GM23338 (cell line): ENCODE measurements at places on chromosomes 5 and 9. TPM values are rescaled to one million over a fixed set of nuclear protein-coding genes. Genes with fewer than 3 reads are reported as not detected.

DNA sequence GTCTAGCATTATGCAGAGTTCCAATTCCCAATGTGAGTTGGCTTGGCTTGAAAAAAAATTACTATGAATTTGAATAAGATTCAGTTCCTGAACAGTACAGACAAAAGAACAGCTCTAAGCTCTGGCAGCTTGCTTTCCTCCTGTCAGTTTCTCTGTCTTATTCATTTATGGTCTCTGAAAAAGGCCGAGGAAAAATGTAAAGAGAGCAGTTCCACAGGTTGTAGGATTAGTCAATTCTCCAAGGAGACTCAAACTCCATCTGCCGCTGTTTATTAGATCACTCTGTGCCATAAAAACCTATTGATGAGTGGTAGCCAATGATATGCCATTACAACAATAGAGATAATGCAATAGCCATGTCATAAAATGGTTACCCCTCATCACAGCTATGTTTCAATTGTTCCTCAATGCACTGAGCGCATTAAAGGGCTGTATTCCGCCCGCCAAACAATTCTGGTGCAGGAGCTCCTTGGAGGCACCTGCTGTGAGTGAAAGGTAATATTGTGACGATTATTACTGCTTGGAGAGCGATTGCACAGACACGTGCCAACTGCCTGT is 188.2 kb downstream of the ARRDC3 start:
- no peak for DNase-seq
- H3K4me1 ChIP-seq = no peaks in the 10 kb centered on the region
- no peak overlapping the region for H3K27ac ChIP-seq
- no peaks in the 10 kb centered on the region for H3K27me3 ChIP-seq

SPINK4 gene
- not detected in 2 replicates for total RNA-seq

DNA sequence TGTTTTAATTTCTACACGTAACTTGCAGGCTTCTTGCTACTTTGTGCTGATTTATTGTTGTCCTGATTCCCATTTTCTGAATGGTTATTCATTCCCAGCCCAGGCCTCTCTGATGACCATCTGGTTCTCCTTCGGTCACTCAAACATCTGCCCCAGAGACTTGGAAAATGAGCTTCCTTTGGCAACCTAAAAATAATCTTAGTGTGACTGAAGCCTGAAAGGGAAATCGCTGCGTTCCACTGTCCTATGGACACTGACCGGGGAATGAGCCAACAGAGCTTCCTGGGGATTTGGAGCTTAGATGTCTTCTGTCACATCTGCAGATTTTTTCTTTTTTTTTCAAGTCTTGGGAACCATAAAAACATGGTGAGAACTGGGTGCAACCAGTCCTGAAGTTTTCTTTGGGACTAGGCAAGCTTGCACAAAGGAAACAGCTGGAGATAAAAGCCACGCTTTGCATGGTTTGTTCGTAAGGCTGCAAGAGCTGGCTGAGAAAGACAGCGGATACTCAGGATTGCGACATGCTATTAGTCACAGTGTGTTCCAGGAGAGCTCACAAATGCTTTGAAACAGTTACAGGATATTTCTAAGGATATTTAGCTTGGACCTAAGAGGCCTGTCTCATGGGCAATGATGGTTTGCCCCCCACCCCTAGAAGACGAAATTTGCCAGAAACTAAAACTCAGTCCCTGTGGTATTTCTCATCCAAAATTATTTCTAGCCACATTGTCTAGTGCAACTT is 146.2 kb downstream of the GOLPH3 start:
- H3K27me3 ChIP-seq = no peaks in the 10 kb centered on the region
- peak overlapping the region; percentile 88 for H3K27ac ChIP-seq
- no peaks in the 10 kb centered on the region for H3K36me3 ChIP-seq
- H3K4me3 ChIP-seq = no peak overlapping the region
- DNase-seq = peak; percentile 68

DNA sequence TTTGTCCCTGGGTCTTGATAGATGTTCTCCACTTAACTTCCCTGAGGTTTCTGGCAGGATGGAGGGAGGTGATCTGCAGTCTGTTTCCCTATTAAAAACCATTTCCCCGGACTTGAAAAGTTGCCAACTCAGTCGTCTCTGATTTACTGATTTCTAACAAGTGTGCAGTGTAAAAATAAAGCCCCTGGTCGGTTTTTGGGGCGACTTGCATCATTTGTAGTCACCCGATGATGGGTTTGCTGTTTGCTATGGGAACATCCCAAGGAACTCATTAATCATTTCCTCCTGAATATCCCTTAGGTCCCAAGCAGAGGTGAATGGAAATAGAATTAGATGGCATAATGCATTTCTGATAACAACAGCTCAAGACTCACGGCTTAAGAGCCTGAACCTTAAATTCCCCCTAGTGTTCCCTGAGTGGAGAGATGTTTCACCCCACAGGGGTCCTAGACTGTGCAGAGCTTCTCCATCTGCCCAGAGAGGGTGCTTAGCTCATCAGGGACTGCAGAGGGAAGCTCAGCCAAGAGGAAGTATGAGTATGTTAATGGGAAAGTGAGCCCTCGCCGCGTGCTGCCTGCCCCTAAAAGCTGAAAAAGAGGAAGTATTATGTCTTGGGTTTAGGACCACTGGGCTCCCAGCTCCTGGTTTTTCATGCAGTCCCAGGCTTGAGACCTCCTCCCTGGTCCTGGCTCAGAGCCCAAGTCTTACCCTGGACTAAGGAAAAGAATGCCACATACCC is 115.1 kb upstream of the DAP start:
- no peaks in the 10 kb centered on the region for H3K36me3 ChIP-seq
- H3K27me3 ChIP-seq = no peaks in the 10 kb centered on the region
- no peak for DNase-seq
- no peak overlapping the region for H3K27ac ChIP-seq
- H3K4me3 ChIP-seq = no peak overlapping the region

SPINK5 gene
- total RNA-seq = 1.5 and 4.5 TPM in 2 replicates

DNA sequence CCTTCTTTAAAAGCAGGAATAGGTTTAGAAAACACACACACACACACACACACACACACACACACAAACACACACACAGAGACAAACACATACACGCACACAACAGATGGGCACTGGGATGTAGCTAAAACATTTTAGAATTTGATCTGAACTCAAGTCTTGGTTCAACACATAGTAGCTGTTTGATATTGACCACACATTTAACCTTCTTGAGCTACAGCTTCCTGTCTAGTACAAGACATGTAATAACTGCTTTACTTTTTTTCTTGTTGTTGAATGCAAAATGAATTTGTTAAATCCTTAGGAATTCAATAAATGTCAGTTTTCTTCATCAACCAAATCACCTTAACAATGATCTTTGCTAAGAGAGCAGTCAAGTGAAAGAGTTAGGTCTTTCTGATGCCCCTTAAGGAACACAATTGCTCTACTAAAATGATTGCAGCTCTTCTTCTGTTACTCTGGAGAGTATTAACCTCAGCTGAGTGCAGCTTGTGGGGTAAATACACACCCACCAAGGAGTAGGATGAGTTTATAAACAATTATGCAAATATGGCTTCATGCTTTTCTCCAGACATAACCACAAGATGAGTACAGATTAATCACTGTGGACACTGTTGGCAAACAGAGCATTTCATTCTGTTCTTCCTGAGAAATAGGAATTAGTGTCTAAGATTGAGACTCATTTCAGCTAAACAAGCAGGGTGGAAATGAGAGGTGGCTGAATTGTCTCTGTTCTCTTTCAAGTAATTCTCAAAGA is 302.9 kb upstream of the PAPPA start:
- no peak overlapping the region for H3K4me3 ChIP-seq
- H3K27me3 ChIP-seq = no peaks in the 10 kb centered on the region
- no peak overlapping the region for H3K27ac ChIP-seq
- no peaks in the 10 kb centered on the region for H3K36me3 ChIP-seq

DNA sequence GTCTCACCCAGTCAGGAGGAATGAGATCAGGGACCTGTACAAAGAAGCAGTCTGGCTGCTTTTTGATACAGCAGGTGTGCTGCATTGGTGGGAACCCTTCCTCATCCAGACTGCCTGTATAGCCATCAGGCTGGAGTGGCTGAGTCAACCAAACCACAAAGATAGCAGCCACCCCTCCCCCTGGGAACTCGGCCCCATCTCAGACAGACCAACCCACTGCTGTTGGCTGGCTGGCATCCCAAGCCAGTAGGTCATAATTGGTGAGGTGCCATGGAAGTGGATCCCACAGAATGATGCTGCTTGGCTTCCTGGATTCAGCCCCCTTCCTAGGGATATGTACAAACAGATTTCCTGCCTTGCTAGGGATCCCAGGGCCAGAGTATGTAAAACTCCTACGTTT is 60.9 kb downstream of the YTHDC2 start:
- DNase-seq = no peak
- no peak overlapping the region for H3K4me3 ChIP-seq
- H3K27me3 ChIP-seq = no peaks in the 10 kb centered on the region
- no peaks in the 10 kb centered on the region for H3K4me1 ChIP-seq

GRCh38 chr9:135218331-135219225 is 131.1 kb downstream of the OLFM1 start:
- H3K27ac ChIP-seq = no peak overlapping the region
- H3K27me3 ChIP-seq = no peaks in the 10 kb centered on the region
- H3K4me3 ChIP-seq = no peak overlapping the region
- peak; percentile 19 for DNase-seq
- H3K36me3 ChIP-seq = no peaks in the 10 kb centered on the region

DNA sequence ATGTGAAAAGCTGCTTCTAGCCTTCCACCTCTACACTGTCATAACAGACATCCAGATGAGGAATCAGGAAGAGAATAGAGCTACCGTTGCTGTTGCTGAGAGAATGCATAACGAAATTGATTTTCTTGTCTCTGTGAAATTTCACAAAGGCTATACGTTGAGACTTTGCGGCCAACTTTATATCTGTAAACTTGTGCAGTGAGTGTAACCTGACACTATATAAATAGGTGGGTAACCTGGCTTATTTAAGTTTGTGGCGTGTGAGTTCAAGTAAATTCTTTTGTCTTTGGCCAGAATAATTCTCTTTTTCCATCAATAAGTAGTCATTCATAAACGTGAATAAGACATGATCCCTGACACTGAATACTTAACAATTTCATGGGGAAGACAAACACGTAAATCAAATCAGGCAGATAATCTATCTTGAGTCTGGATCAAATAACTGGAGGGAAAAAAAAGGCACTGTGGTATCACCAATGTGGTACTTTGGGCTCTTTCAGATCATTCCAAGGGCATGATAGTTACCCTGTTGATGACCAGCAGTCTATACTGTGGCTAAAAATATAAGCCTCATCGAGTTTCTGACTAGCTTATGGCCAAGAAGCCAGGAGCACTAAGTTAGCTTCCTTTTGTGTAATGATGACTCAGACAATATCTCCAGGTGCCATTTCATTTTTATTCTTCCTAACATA is 98.2 kb upstream of the RASA1 start:
- no peak overlapping the region for H3K4me3 ChIP-seq
- no peaks in the 10 kb centered on the region for H3K36me3 ChIP-seq
- H3K27me3 ChIP-seq = no peaks in the 10 kb centered on the region
- H3K4me1 ChIP-seq = peaks cover 4% of the 10 kb centered on the region
- H3K27ac ChIP-seq = no peak overlapping the region

CORO2A gene
- 26.9 and 27.6 TPM in 2 replicates for total RNA-seq

DNA sequence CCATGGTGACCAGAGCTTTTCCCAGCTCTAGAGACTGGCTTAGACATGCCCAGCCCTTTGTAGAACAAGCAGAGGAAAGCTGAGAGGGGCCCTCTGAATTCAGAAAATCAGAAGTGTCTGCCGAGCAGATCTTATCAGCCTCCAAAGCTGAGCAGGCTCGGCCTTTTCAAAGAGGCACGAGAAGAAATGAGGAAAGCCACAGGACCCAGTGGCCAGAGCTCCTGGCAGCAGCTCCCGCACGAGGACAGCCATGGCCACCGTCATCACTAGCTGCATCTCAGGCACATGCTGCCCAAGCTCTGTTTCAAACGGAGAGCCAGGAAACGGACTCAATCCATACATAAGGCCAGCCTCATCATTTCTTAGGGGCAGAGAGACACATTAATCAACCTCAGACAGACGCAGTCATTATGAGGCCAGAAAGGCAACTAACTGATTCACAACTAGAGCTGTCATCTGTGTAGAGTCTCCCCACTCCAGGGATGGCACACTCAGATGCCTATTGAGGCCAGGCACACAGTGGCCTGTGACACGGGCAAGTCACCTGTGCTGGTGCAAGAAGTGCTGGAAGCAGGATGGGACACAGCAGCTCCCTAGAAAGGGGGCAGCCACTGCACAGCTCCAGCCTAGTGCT is 194.7 kb downstream of the FRMD3 start:
- H3K4me3 ChIP-seq = no peak overlapping the region
- H3K27me3 ChIP-seq = no peaks in the 10 kb centered on the region
- no peak for DNase-seq
- H3K36me3 ChIP-seq = no peaks in the 10 kb centered on the region

DNA sequence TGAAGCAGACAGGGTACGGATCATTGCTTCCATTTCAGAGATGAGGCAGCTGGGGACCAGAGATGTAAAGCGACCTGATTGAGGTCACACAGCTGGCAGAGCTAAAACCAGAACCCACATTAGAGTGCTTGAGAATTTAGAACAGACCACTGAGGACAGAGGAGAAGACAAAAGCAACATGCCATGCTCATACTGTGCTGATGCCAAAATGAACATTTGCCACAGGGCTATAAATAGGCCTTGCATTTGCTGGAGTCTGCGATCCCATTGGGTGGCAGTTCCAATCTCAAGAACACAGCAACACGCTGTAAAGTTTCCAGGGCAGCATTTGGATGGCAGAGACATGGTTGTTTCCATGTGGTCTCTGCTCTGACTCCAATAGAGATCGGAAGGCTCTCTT is 222.4 kb upstream of the TBC1D2 start:
- no peak overlapping the region for H3K4me3 ChIP-seq
- DNase-seq = no peak
- H3K27me3 ChIP-seq = no peaks in the 10 kb centered on the region

SLIT3 gene
- 0.59 and 4.3 TPM in 2 replicates for total RNA-seq

- peaks cover 16% of the 10 kb centered on the region for H3K4me1 ChIP-seq
- no peaks in the 10 kb centered on the region for H3K36me3 ChIP-seq
- H3K4me3 ChIP-seq = no peak overlapping the region
- no peak overlapping the region for H3K27ac ChIP-seq
Measured at GRCh38 chr9:126219648-126220063, 107.0 kb upstream of the MVB12B start.

DNA sequence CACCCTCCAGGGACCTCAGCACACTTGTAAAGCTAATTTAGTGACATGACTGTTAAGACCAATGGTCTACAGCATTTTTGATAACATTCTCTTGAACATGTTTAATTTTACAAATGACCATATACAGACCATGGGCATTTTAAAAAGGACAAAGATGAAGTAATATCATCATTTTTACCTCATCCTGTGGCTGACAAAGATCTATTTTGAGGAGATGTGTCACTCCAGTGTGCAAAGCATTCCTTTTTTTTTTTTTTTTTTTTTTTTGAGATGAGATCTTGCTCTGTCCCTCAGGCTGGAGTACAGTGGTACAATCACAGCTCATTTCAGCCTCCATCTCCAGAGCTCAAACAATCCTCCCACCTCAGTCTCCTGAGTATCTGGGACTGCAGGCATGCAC is 118.2 kb upstream of the TBC1D2 start:
- H3K36me3 ChIP-seq = no peaks in the 10 kb centered on the region
- no peaks in the 10 kb centered on the region for H3K27me3 ChIP-seq
- no peak overlapping the region for H3K27ac ChIP-seq
- no peak for DNase-seq

- H3K27me3 ChIP-seq = no peaks in the 10 kb centered on the region
- peak; percentile 11 for DNase-seq
- peak overlapping the region; percentile 85 for H3K4me3 ChIP-seq
- H3K4me1 ChIP-seq = peaks cover 25% of the 10 kb centered on the region
- H3K36me3 ChIP-seq = no peaks in the 10 kb centered on the region
Measured at GRCh38 chr5:38554861-38555260, 1.6 kb downstream of the LIFR start.
